ENCODE measurements at places on chromosomes 7 and 10.

GRCh38 chr7:2608921-2609411 lies 22.8 kb upstream of the TTYH3 start:
- DNase-seq: no peak

- no peak for DNase-seq
Observed at GRCh38 chr7:116028787-116029186, 1.8 kb downstream of the TFEC start.

DNA sequence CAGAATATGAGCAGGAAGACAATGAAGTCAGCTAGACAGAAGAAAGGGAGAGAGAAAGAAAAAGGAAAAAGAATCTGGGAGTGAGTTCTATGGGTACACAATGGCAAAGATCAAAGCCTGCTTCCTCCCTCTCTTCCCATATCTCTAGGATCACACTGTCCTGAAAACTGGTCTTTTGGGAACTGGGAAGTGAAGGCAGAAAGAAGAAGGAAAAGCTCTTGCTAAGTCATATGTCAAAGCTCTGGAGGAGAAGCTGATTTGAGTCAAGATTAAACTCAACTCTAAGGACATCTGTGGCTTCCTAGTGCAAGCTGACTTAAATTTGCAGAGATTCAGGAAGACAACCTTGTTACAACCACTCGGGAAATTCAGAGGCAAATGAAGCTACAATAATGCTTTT lies 147.5 kb downstream of the DOCK4 start:
- DNase-seq: no peak

GRCh38 chr10:95503001-95503400 lies 58.2 kb downstream of the SORBS1 start:
- DNase-seq: no peak

GRCh38 chr10:69186524-69186923 lies 6.5 kb downstream of the SUPV3L1 start:
- DNase-seq: no peak

GRCh38 chr10:13234172-13234571 lies at the start of gene UCMA:
Gene UCMA, minus strand, starts transcription at chr10:13234374. Its CDS starts 116 bp downstream, at chr10:13234258.
- DNase-seq: no peak

DNA sequence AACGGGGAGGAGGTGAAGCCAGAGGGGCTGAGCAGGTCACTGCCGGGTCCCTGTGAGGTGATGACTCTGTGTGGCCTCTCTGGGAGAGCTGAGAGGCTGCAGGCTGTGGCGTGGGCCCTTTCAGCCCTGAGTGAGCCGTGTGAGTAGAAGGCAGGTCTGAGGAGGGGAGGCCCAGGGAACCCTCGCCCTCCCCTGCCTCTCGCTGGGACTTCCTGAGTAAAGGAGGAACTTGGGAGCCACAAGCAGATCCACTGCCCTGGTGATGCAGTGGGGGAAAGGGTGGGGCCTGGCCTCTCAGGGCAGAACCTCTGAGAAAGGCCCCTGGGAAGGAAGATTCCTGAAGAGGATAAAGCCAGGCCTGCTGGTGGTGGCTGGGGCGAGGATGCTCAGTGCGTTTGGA lies 22.8 kb downstream of the EEPD1 start:
- no peak for DNase-seq

DNA sequence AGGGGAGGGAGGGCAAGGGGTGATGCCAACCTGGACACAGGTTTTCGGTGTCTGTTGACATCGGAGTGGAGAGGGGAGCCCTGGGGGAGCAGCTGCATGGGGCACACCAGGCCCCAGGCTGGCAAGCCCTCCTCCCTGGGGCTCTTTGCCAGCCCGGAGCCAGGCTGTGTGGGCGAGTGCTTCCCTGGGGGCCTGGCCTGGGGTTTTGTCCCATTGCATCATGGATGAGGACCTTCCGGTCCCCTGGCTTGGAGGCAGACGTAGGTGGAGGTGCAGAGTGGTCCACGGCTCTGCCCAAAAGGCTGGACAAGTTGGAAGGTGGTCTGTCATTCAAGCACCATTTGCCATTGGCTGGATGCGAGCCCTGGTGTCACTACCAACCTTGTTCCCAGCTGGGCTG lies 34.8 kb downstream of the ZMIZ1 start:
- DNase-seq: no peak

DNA sequence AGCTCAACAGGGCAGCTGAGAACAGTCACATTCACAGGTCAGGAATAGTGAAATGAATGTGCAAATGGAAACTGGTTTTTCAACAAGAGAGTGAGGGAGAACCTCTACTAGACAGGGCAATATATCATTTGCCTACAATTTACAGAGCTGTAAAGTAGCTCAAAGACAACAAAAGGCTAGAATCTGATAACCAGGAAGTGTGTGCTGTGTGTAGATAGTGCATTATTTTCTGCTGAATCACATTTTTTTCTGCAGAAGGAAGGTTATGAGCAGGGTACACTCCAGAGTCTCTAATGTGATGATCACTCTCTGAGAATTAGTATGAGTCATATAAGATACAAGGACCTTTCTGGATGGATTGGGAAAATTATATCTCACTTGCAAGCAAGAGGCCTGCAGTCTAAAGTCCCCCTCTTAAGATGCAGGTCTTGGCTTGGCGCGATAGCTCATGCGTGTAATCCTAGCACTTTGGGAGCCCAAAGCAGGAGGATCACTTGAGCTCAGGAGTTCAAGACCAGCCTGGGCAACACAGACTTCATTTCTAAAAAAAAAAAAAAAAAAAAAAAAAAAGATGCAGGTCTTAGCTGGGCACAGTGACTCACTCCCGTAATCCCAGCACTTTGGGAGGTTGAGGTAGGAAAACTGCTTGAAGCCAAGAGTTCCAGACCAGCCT lies 59.9 kb upstream of the COBL start:
- no peak for DNase-seq

All from activated T-cell treated with anti-CD3 and anti-CD28 coated beads, Interleukin-2, amount 50 U/mL, for 1 hour (primary cell).